Kidney capillary endothelial cell (primary cell): ENCODE measurements at places on chromosomes 7 and 10.
A peak's percentile ranks its signal among the peaks of the same experiment; 100 is the strongest.

- peak; percentile 88 for DNase-seq
Measured at GRCh38 chr10:103772096-103772845, 83.1 kb downstream of the SH3PXD2A start.

DNA sequence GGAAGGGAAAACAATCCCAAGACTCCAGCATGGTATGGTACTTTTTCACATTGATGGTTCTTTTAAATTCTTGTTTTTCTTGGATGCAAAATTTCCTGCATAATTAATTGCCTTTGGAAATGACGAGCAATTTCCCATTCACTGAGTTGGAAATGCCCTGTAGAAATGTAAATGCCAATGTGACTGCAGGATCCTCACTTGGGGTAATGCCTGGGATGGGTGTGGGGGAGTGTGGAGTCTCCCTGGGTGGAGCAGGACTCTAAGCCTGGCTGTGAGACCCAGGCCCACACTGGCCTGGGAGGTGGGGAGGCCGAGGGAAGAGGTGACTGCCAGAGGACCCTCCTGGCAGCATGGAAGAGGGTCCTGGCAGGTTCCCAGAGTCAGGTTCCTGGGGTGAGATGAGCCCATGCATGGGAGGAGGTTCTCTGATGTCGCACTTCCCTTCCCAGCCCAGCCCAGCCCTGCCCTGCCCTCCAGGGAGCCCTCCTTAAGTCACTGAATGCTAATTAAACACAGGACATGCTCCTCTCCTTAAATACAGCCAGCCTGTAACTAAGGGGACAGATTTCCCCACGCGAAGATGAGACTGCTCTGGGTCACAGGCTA lies 157.9 kb downstream of the GFRA1 start:
- no peak for DNase-seq

DNA sequence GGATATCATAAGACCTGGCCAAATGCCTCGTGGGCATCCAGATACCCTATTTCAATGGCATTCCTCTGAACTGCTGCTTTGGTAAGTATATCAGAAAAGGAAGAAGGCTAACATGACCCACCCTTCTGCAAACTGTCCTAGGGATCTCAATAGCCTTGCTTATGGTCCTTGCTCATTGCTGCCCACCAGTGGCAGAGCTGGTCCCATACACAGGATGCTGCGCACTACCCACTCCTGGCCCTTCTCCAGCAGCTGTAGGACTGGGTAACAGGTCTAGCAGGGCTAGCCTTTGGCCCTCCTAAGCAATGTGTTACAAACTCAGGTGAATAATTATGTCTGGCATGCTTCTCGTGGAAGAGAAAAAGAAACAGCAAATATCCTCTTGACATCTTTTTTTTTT lies 72.5 kb downstream of the C10orf90 start:
- peak; percentile 21 for DNase-seq

DNA sequence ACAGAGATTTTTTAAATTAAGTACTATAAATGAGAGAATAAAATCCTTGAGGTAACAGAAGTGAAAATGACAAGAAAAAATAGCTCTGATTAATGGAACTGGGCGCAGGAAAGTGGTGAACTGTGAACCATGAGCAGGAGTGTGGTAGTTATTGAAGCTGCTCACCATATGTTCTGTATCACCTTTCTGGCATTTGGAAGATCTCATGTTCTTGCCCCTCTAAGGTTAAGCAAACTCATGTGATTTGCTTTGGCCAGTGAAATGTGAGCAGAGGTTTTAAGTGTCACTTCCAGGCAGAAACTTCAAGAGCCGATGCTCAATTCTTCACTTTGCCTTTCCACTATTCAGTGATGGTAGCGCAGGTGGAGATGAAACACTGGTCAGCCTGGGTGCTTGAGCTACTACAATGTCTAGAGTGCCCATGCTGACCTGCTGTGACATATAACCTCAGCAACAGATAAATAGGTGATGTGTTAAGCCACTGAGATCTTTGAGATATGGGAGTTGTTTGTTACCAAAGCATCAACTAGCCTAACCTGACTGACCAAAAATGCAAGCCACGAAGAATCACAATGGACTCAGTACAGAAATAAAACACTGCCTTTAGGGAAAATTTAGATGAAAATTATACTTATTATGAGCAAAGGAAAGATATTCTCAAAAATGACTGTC lies 18.4 kb downstream of the MTPAP start:
- DNase-seq, result no peak

- peak; percentile 44 for DNase-seq
Measured at GRCh38 chr7:95921543-95921942, 149.2 kb downstream of the DYNC1I1 start.

GRCh38 chr7:103867874-103868273 lies 121.6 kb downstream of the RELN start:
- no peak for DNase-seq

- DNase-seq, result peak; percentile 21
Measured at GRCh38 chr10:124053971-124054370, 39.4 kb downstream of the CHST15 start.

DNA sequence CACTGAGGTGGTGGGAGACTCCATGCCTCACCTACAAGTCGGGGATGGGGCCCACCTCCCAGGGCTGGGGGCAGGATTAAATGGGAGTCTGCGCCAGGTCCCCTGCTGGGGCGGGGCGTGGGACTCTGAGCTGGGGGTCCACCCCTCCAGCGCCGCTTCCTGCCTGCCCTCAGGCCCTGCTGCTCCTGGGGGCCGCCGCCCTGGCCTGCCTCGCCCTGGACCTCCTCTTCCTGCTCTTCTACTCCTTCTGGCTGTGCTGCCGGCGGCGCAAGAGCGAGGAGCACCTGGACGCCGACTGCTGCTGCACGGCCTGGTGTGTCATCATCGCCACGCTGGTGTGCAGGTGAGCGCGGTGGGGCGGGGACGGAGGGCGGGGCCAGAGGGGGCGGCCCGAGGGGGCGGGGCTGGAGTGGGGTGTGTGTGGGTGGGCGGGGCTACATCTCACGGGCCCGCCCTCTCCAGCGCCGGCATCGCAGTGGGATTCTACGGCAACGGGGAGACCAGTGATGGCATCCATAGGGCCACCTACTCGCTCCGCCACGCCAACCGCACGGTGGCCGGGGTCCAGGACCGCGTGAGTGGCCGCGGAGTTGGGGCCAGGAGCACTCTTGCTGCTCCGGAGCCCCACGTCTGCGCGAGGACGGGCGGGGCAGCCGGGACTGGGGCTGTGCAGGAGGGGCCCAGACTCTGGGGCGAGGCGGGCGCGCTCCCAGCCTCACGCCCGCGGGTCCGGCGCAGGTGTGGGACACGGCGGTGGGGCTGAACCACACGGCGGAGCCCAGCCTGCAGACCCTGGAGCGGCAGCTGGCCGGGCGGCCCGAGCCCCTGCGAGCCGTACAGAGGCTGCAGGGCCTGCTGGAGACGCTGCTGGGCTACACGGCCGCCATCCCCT lies 15.1 kb downstream of the TTYH3 start:
- DNase-seq, result no peak

DNA sequence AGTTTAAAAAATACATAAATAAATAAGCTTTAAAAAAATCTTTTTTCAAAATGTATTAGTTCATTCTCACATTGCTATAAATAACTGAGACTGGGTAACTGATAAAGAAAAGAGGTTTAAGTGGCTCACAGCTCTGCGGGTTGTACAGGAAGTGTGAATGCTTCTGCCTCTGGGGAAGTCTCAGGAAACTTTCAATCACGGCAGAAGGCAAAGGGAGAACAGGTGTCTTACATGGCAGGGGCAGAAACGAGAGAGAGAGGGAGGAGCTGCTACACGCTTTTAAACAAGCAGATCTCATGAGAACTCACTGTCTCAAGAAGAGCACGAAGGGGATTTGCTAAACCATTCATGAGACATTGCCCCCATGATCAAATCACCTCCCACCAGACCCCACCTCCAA lies 114.6 kb downstream of the DNAJC1 start:
- DNase-seq, result no peak

- DNase-seq, result no peak
Measured at GRCh38 chr7:75652788-75653187, 86.0 kb downstream of the HIP1 start.

DNA sequence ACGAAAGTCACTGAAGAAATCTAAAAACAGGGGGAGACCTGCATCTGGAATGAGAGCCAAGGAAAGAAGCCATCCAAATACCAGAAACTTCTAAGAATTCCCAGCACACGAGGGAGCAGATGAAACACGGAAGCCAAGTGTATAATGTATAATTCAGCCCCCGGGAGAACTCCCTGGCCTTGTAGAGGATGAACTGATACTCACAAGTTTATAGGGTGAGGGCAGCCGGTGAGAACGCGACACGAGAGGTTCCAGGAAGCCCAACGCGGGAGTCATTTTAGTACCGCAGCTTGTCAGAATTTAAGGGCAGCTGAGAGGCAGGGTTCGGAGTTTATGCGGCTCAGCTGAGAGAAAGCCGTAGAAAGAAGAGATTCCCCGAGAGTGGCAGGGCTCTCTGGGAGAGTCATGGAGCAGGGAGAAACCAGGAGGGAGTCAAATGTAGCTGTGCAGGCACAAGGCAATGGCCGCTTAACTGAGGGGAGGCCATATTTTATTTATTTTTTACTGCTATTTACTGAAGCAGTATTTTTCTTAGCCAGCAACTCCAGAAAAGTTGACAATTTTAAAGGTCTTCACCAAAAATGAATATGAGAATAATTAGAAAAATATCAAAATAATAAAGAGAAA lies 164.0 kb downstream of the NPSR1 start:
- no peak for DNase-seq

DNA sequence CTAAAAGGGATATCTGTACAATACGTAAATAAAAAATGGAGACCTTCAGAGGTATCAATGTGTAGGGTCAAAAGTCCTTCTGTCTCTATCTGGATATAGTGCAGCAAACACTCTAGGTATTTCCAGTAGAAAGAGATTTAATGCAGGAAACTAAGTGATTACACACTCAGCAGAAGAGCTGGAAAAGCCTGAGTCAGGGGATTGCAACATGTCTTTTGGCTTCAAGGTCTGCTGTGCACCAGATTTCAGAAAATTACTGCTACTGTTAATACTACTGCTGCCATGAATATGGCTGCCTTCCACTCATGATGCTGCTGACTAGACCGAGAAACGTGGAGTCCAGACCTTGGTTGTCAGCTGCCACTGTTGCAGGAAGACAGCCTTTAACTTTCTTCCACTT lies 94.9 kb upstream of the DLX6 start:
- no peak for DNase-seq

- DNase-seq, result no peak
Measured at GRCh38 chr10:6187278-6187677, 15.5 kb upstream of the PFKFB3 start.

- no peak for DNase-seq
Measured at GRCh38 chr7:80703272-80703671, 64.8 kb downstream of the CD36 start.
